ENCODE measurements at places on chromosomes 7 and 10. TPM values are rescaled to one million over a fixed set of nuclear protein-coding genes. Genes with fewer than 3 reads are reported as not detected.

DNA sequence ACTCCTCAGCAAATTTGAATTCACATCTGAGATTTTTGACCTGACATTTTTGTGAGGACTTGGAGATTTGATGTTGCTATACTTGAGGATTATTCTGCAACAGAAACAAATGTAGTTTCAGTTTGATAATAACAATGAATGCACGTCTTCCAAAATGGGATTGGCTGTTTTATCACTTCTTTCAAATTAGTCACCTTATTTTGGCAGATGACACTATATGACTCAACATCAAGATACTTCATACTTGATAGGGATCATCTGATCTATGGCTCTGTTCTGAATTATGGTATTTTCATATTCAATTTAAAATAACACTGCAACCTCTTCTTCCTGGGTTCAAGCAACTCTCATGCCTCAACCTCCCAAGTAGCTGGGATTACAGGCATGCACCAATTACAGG lies 24.2 kb downstream of the ARL5B start:
- no peak overlapping the region for H3K4me3 ChIP-seq
- no peaks in the 10 kb centered on the region for H3K27me3 ChIP-seq
- no peak overlapping the region for H3K27ac ChIP-seq

DNA sequence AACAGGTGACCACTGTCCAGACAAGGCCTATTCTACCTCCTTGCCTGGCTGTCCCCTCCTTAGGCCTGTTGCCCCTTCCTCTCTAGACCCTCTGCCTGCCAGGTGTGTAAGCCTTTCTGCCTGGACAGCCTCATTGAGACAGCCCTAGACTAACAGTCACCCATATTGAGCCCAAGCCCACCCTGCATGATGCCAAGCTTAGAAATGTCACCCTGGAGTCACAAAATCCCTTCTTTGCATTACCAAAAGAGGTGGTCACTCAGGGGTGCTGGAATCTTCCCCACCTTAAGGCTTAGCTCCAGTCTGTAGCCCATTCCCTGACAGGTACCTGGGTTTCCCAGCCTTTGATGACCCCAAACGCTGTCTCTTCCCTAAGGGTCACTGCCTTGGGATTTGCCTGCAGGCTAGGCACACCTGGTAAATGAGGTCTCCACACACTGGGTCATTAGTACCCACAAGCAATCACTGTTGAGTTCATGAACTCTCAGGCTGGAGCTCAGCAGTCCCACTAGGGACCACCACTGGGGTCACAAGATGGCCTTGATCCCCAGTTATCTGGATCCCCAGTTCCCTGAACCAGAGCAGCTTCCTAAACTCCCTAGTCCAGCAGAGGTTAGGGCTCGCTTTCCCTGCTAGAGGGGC lies 54.9 kb upstream of the CAMK2B start:
- H3K27ac ChIP-seq: no peak overlapping the region
- peaks cover 25% of the 10 kb centered on the region for H3K36me3 ChIP-seq
- no peak for DNase-seq

DNA sequence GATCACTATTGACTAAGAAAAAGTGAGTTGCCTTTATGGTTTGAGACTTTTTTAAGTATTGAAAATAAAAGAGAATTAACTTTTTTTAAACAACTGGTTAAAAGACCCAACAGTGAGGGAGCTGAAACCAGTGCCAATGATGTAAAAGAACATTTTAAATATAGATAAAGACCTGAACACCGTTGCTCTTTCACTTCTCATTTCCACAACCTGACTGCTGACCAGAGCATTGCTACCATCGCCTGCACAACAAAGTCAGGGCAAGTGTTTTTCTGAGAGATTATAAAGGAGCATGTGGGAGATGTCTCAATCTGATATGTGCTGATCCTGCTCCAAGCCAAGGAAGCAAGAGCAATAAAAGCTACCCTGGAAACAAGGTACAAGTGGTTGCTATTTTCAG lies 34.7 kb downstream of the IMMP2L start:
- no peak overlapping the region for H3K27ac ChIP-seq
- DNase-seq: no peak
- no peaks in the 10 kb centered on the region for H3K36me3 ChIP-seq
- no peak overlapping the region for H3K4me3 ChIP-seq

- DNase-seq: no peak
- no peak overlapping the region for H3K27ac ChIP-seq
Observed at GRCh38 chr10:636016-636730, 53.3 kb downstream of the DIP2C start.

- H3K27ac ChIP-seq: peak overlapping the region; percentile 99
- no peaks in the 10 kb centered on the region for H3K27me3 ChIP-seq
- peaks cover 16% of the 10 kb centered on the region for H3K4me1 ChIP-seq
- DNase-seq: peak; percentile 64
- H3K36me3 ChIP-seq: peaks cover 35% of the 10 kb centered on the region
Observed at GRCh38 chr7:26199301-26200037, 1.1 kb downstream of the HNRNPA2B1 start.

DNA sequence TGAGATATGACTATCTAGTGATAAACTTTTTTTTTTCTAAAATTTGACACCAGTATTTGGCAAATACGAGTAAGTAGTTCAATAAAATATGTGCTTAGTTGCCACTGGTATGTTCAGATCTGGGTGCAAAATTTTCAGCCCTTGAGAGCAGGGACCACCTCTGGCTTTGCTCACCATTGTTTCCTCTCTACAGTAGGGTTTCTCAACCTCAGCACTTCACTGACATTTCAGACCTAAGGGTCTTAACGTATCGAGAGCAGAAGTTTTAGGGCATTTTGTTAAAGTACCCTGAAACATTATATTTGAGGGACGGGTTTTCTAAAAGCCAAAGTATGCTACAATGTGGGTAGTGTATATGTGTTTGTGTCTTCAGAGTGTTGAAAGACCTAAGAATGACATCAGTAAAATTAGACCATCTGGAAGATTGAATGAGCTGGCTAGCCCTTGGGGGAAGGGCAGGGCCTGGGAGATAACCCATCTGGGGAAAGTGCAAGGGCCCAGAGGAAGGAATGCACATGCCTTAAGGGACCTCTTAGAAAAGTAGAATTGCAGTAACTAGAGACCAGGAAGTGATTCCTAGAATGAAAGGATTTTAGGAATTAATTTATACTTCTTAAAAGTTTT lies 11.8 kb downstream of the BZW2 start:
- H3K4me1 ChIP-seq: no peaks in the 10 kb centered on the region
- no peak for DNase-seq
- no peaks in the 10 kb centered on the region for H3K36me3 ChIP-seq
- H3K27me3 ChIP-seq: no peaks in the 10 kb centered on the region

- no peaks in the 10 kb centered on the region for H3K4me1 ChIP-seq
- no peaks in the 10 kb centered on the region for H3K27me3 ChIP-seq
- H3K4me3 ChIP-seq: no peak overlapping the region
- DNase-seq: no peak
- H3K36me3 ChIP-seq: peaks cover 3% of the 10 kb centered on the region
Observed at GRCh38 chr7:1566687-1567048, 3.2 kb downstream of the PSMG3 start.

DNA sequence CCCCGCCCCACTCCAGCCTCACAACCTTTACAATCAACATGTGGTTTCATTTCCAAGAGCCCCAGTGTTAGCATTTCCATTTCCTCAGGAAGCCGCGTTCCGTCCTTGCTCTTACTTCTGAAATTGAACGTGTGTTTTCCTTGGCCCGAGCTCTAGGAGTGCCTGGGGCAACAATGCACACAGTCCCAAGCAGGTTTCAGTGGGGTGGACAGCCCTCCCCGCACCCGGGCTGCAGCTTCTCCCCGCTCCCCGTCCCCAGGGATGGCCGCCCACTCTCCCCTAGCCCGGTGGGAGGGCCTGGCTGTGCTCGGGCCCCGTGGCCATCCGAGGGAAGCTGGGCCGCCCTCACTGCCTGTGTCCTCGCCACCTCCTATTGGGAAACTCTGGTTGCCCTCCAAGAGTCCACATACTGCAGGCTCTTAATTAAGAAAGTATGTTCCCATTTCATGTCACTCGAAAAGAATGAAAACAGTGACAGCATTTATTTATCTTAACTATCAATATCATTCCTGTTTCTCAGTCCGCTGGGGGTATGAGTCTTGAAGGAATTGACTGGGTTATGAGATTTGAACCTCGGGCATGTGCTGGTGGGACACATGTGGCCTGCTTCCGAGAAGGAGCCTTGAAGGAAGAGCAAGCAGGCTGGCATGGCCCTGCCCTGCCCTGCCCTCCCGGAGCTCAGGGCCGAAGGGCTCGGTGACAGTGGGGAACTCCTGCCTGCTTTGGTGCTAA lies 163.8 kb downstream of the GRK5 start:
- H3K27ac ChIP-seq: no peak overlapping the region
- no peaks in the 10 kb centered on the region for H3K4me1 ChIP-seq
- DNase-seq: no peak
- H3K36me3 ChIP-seq: no peaks in the 10 kb centered on the region
- no peak overlapping the region for H3K4me3 ChIP-seq
- no peaks in the 10 kb centered on the region for H3K27me3 ChIP-seq

GRCh38 chr7:75971961-75972763 lies 22.2 kb downstream of the TMEM120A start:
- peaks cover 5% of the 10 kb centered on the region for H3K36me3 ChIP-seq
- no peak for DNase-seq
- no peak overlapping the region for H3K4me3 ChIP-seq
- no peak overlapping the region for H3K27ac ChIP-seq
- H3K27me3 ChIP-seq: no peaks in the 10 kb centered on the region

DNA sequence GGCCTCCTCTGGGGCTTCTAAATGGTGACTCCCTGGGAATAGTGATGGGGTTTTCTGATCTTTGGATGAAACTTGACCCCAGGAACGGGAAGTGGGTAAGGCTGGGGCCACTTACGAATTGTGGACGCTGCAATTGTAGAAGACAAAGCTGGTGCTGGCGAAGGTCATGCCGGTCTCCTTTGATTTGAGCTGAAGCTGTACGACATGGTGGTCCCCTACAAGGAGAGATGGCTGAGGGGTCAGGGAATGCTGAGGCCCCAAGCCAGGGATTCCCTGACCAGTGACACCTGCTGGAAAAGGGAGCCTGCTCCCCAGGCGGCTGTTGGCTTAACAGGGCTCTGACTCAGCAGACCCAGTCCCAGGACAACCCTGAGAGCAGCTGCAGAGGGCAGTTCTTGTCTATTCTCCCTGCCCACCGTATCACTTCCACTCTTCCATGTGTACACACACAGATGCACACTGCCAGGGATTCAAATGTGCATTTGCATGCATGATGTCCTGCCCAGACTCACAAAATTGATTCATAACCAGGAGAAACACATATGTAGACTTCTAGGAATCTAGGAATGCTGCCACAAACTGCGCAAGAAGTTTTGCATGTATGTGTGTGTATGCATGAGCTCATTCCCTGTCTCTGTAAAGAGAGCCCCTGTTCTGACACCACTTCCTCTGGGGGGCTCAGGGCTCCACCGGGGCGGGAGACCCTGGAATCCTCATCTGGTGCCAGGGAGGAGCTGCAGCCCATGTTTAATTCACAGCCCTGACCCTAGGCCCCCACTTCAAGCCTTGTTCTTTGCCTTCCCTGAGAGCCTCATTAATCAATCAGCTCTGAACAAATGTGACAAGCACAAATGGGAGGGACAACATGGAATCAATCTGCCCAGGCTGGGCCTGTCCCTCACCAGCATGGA lies 350.0 kb downstream of the PLXNA4 start:
- no peak overlapping the region for H3K4me3 ChIP-seq
- no peak for DNase-seq
- H3K4me1 ChIP-seq: no peaks in the 10 kb centered on the region
- no peaks in the 10 kb centered on the region for H3K36me3 ChIP-seq
- H3K27me3 ChIP-seq: peaks cover 13% of the 10 kb centered on the region
- H3K27ac ChIP-seq: no peak overlapping the region

DNA sequence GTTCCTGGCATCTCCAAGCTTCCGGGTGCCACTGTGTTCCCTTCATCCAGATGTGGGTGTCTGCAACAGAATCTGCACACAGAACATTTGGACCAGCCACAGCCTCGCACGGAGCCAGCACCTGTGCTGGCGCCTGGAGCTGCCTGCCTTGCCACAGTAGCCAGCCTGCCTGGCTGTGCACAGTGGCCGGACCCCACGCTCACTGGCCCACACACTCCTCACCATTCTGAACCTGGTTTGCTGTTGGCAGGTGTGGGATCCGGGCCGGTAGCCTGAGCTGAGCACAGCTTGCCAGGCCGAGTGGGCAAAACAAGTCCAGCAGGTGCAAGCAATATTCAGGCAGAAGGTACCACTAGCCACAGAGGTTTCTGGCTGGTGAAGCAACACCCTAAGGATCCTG lies 7.6 kb upstream of the KLHL7 start:
- peaks cover 14% of the 10 kb centered on the region for H3K27me3 ChIP-seq
- no peaks in the 10 kb centered on the region for H3K36me3 ChIP-seq
- DNase-seq: no peak
- no peak overlapping the region for H3K27ac ChIP-seq
- no peaks in the 10 kb centered on the region for H3K4me1 ChIP-seq

GRCh38 chr7:115749924-115750323 lies 280.6 kb downstream of the TFEC start:
- no peak overlapping the region for H3K4me3 ChIP-seq
- H3K4me1 ChIP-seq: no peaks in the 10 kb centered on the region
- H3K36me3 ChIP-seq: no peaks in the 10 kb centered on the region
- DNase-seq: no peak
- no peak overlapping the region for H3K27ac ChIP-seq

GRCh38 chr7:135710417-135711138 lies 17.4 kb downstream of the SLC13A4 start:
- DNase-seq: no peak
- H3K4me1 ChIP-seq: no peaks in the 10 kb centered on the region
- H3K4me3 ChIP-seq: no peak overlapping the region
- peaks cover 4% of the 10 kb centered on the region for H3K27me3 ChIP-seq

DNA sequence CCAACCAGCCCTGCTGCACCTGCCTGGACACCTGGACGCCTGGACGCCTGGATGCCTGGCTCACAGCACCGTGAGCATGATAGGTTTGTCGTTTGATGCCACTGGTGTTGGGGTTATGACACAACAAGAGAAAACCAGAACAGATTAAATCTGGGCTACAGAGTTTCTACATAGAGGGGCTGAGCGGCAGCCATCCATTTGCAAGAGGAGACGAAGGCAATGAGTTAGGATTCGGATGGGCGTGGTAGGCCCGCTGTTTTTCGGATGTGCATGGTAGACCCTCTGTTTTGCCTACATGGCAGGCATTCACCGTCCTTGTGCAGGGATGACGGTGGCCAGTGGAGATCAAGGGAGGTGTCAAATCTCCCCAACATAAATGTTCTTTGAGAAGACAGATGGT lies 121.5 kb upstream of the RNF32 start:
- H3K4me1 ChIP-seq: no peaks in the 10 kb centered on the region
- no peak for DNase-seq
- H3K27ac ChIP-seq: no peak overlapping the region
- no peak overlapping the region for H3K4me3 ChIP-seq

DNA sequence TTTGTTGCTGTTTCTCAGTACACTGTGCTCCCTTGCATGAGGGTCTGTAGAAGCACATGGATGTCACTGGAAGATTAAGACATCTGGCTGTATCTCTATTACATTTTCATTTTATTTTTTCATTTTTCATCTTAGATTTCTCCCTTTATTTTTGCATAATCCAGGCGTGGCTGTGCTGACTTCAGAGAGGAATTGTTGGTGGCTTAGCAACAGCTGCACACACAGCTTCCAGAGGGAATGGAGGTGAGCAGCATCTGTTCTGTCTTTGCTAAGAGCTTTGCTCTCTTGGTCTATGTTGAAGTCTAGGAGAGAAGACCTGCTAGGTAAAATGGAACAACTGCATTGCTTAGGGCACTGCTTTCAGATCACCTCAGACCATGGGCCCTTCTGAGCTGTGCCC lies 254.4 kb upstream of the SP4 start:
- no peak for DNase-seq
- H3K36me3 ChIP-seq: no peaks in the 10 kb centered on the region
- no peaks in the 10 kb centered on the region for H3K4me1 ChIP-seq
- no peak overlapping the region for H3K4me3 ChIP-seq
- no peak overlapping the region for H3K27ac ChIP-seq

The FANK1 gene
- 1.3 TPM for total RNA-seq

The GPER1 gene
- total RNA-seq: 0.26 TPM

The METTL27 gene
- 0.45 TPM for total RNA-seq

The LRIT1 gene
- total RNA-seq: not detected

The MRC1 gene
- 0.76 TPM for total RNA-seq

The COL26A1 gene
- not detected for total RNA-seq

The EXOC4 gene
- 105 TPM for total RNA-seq

Measured in T-cell (primary cell).